ENCODE measurements at places on chromosomes 3 and 15. TPM values are rescaled to one million over a fixed set of nuclear protein-coding genes. Genes with fewer than 3 reads are reported as not detected.

DNA sequence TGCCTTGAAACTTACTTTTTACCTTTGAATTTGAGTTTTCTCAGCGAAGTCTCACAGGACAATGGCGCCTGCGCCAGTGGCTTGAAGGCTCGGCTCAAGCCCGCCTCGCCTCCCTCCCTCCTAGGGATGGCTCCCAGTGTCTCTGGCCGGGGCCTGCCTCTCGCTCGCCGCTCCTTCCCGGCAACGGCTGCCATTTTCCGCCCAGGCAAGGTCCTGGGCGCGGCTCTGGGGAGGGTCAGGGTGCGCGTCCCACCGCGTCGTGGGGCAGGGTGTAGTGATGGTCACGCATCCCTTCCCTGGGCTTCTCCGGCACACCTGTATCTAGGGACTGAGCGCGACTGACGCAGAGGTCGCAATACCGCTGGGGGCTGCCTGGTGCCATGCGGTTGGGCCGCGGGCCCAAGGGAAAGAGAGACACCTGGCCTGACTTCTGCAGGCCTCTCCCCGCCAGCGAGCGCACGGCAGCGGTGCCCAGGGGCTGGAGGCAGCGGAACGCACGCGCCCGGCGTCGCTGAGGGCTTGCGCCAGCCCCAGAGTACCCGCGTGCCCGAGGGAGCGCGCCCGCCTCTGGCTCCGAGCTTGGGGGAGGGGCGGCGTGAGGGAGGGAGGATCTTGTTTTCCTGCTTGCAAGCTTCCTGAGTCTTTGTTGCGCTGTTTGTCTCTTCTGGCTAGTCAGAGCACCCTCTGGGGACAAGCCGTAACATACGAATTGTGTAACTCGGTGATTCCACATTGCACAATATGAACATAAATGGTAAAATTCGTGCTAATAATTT lies 20.7 kb upstream of the FEM1B start:
- DNase-seq: no peak

DNA sequence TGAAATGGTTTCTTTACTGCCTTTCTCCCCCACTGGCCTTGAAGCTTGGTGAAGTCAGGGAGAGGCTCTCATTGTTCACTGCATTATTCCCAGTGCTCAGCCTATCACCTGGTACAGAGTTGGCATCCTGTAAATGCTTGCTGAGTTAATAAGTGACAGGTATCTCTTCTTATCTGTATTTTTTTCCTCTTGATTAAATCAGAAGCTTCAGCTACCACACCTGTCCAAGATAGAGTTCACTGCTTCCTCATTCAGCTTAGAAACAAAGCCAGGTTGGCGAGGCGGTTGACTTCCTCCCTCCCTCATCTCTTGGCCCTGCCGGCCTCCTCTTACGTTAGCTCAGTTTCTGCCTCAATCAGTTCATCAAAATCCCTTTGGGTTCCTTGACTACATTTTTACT lies 142.8 kb downstream of the LIPC start:
- no peak for DNase-seq

Gene POLQ
- total RNA-seq: 11.9 TPM

Gene CHRFAM7A
- 11.5 TPM for total RNA-seq

All from Panc1 (cell line).